ENCODE measurements at places on chromosomes 13 and 19. TPM values are rescaled to one million over a fixed set of nuclear protein-coding genes. Genes with fewer than 3 reads are reported as not detected.

The CEACAM6 gene
- 0.13 TPM for polyA plus RNA-seq

DNA sequence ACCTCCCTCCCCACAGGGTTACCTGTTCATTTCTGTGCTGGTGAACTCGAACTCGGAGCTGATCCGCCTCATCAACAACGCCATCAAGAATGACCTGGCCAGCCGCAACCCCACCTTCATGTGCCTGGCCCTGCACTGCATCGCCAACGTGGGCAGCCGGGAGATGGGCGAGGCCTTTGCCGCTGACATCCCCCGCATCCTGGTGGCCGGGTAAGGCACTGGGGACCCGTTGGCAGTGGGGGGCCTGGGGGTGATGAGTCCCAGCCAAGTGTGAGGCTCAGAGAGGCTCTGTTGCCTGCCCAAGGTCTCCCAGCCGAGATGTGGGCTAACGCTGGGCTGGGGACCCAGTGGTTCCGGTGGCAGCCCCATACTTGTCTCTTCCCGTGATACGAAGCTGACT, 15.7 kb downstream of the AP2A1 start:
- no peak for DNase-seq

GRCh38 chr13:36981156-36981743, 17.9 kb downstream of the ALG5 start:
- DNase-seq = peak; percentile 47

- no peak for DNase-seq
Measured at GRCh38 chr19:17411801-17412200, 6.4 kb upstream of the BST2 start.

DNA sequence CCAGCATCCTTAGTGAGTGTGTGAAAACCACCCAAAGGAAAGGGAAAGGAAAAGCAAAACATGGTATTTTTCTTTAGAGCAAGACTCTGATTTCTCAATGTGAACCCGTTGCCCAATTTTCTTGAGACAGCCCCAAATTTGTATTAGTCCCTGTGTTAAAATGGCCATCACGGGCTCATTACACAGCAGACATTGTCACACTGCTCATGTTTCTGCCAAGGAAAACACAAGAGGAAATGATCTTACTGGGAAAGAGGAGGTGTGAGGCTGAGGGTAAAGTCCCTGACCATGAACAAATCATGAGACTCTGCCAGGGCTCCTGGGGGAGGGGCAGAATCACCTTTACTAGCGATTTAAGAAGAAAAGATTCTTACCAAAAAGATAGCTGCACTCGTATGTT, 54.4 kb downstream of the FAM124A start:
- no peak for DNase-seq

GRCh38 chr13:49829715-49830114, 37.2 kb upstream of the KPNA3 start:
- DNase-seq = no peak

DNA sequence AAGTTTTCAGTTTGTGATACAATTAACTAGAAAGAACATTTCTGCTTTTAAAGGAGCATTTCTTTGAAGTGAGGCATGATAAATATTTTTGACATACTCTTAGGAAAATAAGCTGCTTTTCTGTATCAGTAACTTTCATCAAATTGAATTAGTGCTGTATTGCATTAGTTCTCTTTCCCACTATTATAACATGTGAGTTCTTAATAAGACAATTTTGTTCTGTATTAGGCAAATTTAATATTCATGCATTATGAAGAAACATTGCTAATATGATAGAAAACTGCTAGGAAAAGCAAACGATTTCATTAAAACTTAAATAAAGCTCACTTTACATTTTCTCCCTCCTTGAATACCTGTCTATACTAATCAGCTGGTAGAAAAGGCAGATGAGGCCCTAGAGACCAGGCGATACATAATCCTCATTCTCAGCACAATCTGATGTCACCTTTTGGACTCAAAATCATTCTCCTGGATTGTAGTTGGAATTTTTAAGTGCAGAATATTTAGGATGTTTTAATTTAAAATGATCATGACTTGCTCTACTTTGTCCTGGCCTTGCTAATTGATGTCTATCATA, 1636.8 kb downstream of the PCDH9 start:
- DNase-seq = no peak

The MBD3L2 gene
- polyA plus RNA-seq = not detected

- no peak for DNase-seq
Measured at GRCh38 chr13:26299168-26299750, 45.3 kb downstream of the CDK8 start.

GRCh38 chr19:43895727-43896308, 39.3 kb downstream of the ZNF45 start:
- DNase-seq = no peak

The WTIP gene
- polyA plus RNA-seq = 40.9 TPM

DNA sequence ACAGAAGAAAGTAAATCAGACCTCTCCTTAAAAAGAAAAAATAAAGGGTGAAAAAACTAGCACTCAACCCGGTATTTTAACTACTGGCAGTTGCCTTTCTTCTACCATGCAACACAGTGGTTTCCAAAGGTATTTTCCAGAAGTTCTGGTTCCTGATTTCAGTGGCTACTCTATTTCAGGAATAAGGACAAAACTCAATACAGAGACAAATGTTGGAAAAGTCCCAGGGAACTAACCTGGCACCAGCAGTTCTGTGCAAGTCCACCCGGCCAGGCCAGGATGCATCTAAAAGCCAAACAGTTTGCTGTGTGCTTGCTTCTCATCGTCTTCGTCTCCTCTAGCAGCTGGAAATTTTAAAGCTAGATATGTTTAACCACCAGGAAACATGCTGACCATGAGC, 52.5 kb downstream of the FOXO1 start:
- no peak for DNase-seq

DNA sequence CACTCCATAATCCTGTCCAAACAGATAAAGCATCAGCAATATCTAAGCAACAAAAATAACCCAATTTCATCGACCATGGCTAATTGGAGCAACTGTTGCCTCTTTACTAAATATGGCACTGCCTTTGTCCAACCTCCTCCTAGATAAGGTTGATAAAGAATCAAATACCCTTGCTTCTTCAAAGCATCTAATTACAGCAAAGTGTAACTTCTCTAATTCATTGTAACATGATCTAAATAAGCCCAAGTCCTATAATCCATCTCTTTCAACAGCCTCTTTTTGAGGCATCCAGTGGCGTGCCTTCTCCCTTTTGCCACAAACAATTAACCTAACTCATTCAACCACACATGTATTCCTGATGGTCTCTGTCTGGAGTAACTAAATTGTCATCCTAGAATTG, 81.7 kb upstream of the KLHL1 start:
- DNase-seq = no peak

The PDE4C gene
- polyA plus RNA-seq = 1.2 TPM

DNA sequence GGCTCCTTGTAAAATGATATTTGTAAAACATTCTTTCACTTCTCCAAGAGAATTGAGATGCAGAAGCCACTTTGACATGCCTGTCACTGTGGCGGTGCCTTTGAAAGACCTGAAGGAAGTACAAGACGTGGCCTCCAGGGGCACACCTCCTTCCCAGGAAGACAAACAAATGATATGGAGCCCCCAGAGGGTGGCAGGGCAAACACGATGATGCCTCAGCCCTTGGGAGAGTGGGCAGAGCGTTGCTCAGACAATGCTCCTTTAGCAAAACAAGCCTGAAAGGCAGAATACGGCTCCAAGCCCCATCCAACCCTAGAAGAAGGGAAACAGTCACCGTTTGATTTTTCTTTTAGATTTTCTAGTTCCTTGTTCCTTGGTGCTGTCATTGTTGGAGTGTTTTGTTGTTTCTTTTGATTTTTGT, 9.2 kb upstream of the ATP12A start:
- no peak for DNase-seq

DNA sequence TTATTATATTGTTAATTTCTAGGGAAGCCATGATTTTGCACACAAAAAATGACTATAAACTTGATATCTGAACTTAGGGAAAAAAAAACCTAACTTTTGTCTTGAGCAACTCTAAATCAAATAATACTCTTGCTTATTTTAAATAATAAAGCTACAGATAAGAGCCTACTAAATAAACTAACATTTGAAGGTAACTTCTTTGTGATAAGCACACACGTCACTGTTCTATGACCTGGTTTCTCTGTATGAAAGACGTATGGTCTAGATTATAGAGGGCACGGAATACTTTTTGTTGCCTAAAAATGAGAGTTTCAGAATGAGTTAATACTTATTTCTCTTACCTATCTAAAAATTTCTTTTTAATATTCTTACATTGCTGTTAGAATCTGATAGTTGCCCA, 603.2 kb downstream of the DCT start:
- DNase-seq = no peak

The VSTM1 gene
- polyA plus RNA-seq = not detected

GRCh38 chr13:19836472-19836871, 27.0 kb downstream of the ZMYM5 start:
- no peak for DNase-seq

- no peak for DNase-seq
Measured at GRCh38 chr13:51045451-51045850, 65.6 kb downstream of the C13orf42 start.

GRCh38 chr19:52258426-52258825, 11.0 kb upstream of the ZNF766 start:
- no peak for DNase-seq

The FGF22 gene
- polyA plus RNA-seq = 0.88 TPM

The MRI1 gene
- 46.4 TPM for polyA plus RNA-seq

The CACNG7 gene
- polyA plus RNA-seq = 0.99 TPM

The ZGLP1 gene
- polyA plus RNA-seq = 2.8 TPM

The SRRM5 gene
- 0.35 TPM for polyA plus RNA-seq

DNA sequence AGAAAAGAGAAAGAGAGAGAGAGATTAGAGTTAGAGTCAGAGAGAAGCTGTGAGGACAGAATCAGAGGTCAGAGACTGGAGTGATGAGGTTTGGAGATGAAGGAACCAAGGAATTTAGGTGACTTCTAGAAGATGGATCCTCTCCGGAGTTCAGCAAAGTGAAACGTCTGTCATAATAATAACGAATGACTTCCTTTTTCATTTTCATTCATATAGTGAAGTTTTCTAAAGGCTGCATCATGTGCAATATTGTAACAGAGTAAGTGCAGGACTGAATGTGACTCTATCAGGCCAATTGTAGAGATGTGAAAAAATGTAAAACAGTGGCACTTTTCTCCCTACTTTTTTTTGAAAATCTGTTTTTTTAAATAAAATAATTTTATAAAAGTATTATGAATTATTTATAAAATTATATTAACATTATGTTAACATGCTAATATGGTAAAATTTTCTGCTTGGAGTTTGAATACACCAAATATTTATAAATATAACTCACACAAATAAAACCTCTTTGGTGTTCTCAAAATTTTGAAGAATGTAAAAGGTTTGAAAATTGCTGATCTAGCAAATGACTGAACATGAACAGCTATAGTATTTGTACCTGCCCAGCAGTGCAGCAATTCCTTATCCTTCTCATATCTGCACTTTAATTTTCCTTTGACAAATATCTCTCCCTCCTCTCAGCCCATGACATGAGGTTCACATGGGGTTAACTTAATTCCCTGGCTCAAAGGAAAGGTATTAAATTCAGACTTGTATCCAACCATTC, 4.2 kb upstream of the TNFSF11 start:
- no peak for DNase-seq

GRCh38 chr13:66543780-66544179, 686.4 kb downstream of the PCDH9 start:
- DNase-seq = no peak

DNA sequence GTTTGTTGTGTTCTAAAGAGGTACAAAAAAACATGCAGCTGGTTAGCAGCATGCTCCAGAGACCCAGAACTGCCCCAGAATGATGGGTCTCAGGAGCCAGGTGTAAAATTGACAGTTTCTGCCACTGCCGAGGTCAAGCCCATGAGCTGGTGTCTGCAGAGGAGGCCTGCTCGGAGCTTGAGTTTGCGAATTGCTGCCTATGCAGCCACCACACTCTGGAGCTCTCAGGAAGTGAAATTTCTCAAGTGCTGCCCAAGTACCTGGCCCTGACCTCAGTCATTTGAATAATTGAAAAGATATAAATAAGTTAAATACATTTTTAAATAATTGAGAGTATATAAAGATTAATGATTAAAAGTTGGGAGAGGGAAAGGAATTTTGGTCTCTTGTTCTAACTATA, 66.4 kb downstream of the ZAR1L start:
- DNase-seq = no peak

The APLP1 gene
- 19.3 TPM for polyA plus RNA-seq

The TPP2 gene
- 58.9 TPM for polyA plus RNA-seq

The LRRC25 gene
- polyA plus RNA-seq = 0.79 TPM

The GPC5 gene
- 3.5 TPM for polyA plus RNA-seq

DNA sequence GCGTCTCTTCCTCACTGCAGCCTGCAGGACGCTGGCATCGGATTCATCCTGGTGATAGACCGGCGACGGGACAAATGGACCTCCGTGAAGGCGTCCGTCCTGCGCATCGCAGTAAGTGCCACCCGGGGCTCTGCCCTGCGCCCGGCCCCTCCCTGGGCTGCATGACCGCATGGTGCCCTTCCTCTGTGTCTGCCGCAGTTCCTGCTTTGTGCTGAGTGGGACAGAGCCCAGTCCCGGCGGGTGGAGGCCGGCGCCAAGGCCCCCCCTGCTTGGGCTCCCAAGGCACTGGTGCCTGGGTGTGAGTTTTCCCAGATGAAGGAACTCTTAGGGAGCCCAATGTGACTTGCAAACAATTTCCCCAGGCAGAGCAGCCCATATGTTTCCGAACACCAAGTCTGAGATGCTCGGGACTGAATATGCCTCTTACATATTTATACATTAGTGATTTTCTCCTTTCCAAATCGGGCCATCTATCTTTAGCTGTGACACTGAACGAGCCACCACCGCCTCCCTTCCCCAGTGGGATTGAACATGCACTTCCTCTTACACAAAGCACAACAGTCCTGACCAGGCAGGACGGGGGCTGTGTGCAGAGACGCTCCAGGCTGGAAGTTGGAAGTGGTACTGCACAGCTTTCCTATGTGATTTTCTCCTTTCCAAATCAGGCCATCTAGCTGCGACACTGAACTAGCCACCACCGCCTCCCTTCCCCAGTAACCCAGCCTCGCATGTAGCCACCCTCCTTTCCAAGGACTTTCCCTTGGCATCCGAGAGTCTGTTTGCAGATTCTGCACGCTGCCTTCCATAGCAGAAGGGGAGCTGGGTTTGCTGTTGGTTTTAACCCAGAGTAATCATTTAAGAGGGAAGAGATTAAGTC, 60.1 kb upstream of the F7 start:
- DNase-seq = no peak

DNA sequence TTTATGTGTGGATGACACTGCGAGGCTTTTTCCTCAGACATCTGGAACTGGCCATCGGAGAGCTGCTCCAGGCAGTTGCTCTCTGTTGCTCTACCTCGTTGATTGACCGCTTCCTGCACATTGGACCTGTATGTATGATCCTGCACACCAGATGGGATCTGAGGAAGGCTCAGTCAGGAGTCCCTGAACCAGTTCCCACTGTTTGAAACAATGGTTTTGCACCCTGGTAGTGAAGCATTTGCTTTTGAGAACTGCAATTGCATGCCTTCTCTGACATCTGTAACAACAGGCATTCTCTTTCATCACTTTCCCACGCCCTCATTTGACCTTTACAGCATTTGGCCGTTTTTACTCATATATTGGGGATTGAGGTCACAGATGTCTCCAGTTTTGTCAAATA, 61.1 kb upstream of the NPAS1 start:
- DNase-seq = no peak

The ZSCAN4 gene
- polyA plus RNA-seq = 0.11 TPM
